ENCODE measurements at places on chromosomes 7 and 10.

DNA sequence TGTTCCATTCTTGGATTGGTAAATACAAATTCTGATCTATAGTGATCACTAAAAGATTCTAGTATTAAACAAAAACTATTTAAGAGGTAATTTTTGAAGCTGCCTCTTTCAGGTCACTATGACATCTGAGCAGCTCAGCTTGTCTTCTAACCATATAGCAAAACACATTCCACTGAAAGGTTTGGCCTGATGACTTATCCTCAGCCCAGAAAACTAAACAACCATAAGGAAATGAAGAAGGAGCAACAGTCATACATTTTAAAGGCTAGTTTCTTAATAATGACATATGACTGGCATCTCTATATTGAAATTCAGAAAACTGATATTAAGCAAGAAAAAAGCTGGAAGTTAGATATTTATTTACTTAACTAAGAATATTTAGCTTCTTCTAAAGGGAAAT lies 24.6 kb downstream of the NT5C2 start:
- DNase-seq = no peak

DNA sequence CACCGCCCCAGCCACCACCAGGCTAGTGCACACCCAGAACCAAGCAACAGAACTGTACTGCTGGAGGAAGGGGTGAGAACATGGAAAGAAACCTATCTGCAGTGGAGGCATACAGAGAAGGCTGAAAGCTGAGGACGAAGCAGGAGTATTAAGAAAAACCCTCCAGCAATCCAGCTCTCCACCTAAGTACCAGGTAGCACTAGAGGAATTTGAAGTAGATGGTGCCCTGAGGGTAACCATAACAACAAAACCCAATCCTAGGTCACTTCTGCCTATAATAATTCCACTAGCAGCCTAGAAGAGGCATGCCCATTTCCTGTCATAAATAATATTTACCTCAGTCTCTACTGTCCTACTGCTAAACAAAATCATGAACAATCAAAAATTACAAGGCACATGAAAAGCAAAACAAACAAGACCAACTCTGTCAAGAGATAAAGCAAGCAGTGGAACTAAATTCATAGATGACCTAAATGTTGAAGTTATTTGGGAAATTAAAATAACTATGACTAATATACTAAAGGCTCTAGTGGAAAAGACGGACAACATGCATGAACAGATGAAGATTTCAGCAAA lies 51.1 kb downstream of the HYCC1 start:
- no peak for DNase-seq

- no peak for DNase-seq
These were observed 227.6 kb upstream of the IMMP2L start for GRCh38 chr7:111789870-111790269.

DNA sequence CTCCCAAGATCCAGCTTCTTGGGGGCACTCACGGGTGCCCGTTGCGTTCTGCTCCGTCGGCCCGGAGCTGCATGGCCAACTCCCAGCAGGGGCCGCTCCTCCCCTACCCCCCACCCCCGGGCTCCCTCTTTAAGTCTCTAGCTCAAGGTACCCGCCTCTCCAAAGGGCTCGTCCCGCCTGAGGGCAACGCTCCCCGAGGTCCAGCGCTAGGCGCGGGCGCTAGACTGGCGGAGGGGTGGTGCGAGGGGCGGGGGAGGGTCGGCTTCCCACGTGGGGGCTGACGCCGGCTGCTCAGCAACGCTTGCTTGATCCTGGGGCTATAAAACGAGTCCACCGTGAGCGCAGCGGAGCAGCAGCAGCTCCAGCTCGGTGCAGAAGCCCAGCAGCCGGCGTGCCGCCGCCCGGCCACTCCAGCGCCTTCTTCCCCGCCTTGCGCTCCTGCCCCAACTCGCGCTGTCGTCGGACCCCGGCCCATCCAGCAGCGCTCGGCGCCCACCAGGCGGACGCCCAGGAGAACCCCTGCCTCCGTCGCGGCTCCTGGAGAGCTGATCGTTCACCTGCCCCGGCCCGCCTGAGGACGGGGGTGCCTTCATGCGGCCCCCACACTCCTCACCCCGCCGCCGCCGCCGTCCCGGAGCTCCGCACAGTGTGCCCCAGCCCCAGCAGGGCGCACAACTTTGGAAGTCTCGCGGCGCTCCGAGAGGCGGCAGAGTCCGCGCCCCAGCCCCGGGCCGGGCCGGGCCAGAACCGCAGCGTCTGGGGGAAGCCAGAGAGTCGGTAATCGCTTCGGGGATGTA lies at the start of gene ADRA2A:
TSS of gene ADRA2A (plus strand) at position 348 of the 797 bp plus-strand sequence. CDS start 968 bp downstream, outside the sequence.
- peak; percentile 49 for DNase-seq

GRCh38 chr10:1630304-1630703 lies 107.0 kb downstream of the ADARB2 start:
- no peak for DNase-seq

- no peak for DNase-seq
These were observed 95.8 kb downstream of the SEMA3D start for GRCh38 chr7:85090919-85091564.

- DNase-seq = no peak
These were observed 17.1 kb downstream of the RAPGEF5 start for GRCh38 chr7:22339725-22340390.

GRCh38 chr10:132458586-132459300 lies 61.7 kb downstream of the PWWP2B start:
- peak; percentile 79 for DNase-seq

GRCh38 chr7:12127455-12127854 lies 83.6 kb upstream of the TMEM106B start:
- DNase-seq = no peak
